ENCODE measurements at places on chromosomes 2 and 18.

DNA sequence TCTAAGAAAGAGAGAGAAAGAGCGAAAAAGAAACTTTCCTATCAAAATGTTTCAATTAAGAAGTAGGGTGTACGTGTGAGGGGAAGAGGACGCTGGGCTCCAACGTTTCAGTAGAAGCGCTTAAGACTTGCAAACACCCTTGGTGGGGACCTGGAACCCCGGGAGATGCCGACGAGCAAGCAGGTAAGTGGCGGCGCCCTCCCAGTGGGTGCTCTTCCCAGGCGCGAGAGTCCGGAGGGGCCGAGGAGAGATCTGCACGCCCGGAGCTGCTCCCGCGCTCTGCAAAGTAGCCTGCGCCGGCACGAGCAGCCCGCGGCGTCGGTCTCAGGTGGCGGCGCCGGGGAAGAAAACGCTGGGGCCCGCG lies 678 bp upstream of the OTX1 start:
- DNase-seq = no peak

- DNase-seq = no peak
These were observed 34.4 kb upstream of the FZD7 start for GRCh38 chr2:201999279-201999678.

DNA sequence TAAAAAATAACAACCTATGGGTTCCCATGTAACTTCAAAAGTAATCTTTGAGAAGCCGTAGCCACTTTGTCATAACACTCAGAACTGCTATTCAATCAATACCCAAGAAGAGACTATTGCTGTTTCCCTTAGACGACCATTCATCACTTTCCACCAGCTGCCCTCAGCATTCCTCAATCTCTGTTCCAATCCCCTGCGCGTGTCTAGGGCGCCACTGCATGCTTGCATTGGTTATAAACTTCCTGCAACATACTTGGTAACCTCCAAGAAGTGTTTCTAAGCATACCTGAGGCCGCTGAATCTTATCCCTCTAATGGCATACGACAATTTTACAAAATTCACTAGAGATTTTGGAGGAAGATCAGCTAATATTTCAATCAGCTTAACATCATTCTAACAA lies 134.2 kb downstream of the LAMA1 start:
- DNase-seq = no peak

- DNase-seq = no peak
These were observed 77.3 kb downstream of the SPHKAP start for GRCh38 chr2:228104215-228104614.

DNA sequence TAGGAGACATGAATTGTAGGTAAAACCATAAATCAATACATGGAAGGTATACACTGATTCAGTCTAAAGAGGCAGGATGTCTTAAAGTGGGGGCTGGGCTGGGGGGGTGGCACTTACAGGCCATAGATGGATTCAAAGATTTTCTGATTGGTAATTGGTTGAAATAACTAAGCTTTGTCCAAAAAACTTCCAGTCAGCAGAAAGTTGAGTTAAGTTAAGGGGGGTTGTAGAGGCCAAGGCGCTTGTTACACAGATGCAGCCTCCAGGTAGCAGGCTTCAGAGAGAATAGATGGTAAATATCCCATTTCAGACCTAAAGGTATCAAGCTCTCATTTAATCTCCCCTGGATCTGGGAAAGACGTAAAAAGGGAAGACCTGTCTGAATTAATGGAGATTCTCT lies 233.6 kb upstream of the NRXN1 start:
- no peak for DNase-seq

- no peak for DNase-seq
These were observed 382.6 kb upstream of the MC4R start for GRCh38 chr18:60755134-60755533.

All from activated naive CD4-positive, alpha-beta T cell treated with Interleukin-2 at 50 U/mL for 16 hours (primary cell).